ENCODE measurements at places on chromosomes 11 and 22.

DNA sequence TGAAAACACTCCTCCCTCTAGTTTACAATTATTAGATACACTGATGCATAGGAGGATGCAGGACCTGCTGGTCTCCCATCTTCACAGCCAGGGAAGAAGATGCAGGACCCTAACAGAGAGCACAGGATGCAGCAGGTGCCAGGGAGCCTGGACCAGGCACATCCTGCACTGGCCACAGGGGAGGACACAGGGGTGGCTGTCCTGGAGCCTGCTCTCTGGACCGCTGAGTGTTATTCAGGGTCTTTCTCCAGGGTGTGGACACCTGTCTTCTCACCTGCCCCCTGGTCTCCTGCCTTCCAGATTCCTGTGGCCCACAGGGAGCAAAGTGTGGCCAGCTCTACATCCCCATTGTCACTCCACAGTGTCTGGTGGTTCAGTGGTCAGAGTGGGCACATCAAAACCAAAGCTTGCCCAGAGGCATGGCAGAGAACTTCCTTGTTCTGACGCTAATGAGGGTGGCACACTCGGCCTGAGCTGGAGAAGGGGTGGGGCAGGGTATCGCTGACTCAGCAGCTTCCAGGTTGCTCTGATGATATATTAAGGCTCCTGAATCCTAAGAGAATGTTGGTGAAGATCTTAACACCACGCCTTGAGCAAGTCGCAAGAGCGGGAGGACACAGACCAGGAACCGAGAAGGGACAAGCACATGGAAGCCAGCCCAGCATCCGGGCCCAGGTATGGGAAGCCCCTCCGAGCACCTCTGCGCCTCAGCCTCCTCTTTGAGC, at the start of gene APOBEC3A:
TSS of gene APOBEC3A (plus strand) at position 564 of the 725 bp plus-strand sequence. CDS start at position 647, 83 bp downstream.
- no peak for DNase-seq

- no peak for DNase-seq
These were observed 2.9 kb upstream of the E2F8 start for GRCh38 chr11:19243613-19244012.

DNA sequence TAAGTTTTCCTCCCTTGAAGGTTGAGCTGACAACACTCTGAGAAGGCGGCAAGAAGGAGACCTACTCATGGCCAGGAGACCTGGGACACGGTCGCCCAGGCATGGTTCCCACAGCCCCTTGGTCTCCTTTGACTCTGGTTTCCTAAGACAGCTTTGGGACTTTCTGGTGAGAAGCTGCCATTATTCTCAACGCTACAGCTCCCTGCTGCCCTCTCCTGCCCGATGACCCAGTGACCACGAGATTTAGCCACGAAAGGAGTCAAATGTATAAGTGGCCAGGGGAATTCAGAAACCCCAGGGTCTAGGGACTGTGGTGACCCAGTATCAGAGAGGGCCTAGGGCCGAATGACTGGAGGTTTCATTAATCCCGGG, 699 bp upstream of the SDF2L1 start:
- peak; percentile 79 for DNase-seq

- DNase-seq = no peak
These were observed 23.6 kb downstream of the TXN2 start for GRCh38 chr22:36457688-36458450.

DNA sequence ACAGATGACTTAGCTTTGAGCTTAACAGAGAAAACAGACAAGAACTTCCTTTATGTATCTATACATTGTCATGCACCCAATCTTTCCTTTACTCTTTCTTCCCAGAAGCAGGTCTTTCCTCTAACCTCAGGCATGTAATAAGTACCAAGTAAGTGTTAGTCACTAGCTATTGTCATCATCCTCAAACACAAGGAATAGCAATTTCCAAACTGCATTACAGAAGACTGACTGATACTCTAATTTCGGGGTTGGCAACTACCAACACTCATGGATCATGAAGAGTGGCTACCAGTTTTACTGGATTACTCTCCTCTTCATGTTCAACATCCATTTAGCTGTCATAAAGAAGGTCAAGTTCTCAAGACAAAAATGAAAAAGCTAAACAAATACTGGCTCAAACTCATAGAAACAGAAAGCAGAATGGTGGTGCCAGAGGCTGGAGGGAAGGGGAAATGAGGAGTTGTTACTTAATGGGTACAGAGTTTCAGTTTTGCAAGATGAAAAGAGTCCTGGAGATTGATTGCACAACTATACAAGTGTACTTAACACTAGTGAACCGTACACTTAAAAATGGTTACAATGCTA, 111.6 kb downstream of the SIK3 start:
- no peak for DNase-seq

- peak; percentile 82 for DNase-seq
These were observed at the start of gene CNIH2 for GRCh38 chr11:66277471-66278362. Gene CNIH2, plus strand, starts transcription at chr11:66278175. Its CDS starts 282 bp downstream, at chr11:66278457.

- DNase-seq = no peak
These were observed 86.6 kb upstream of the FGF3 start for GRCh38 chr11:69905611-69906452.

DNA sequence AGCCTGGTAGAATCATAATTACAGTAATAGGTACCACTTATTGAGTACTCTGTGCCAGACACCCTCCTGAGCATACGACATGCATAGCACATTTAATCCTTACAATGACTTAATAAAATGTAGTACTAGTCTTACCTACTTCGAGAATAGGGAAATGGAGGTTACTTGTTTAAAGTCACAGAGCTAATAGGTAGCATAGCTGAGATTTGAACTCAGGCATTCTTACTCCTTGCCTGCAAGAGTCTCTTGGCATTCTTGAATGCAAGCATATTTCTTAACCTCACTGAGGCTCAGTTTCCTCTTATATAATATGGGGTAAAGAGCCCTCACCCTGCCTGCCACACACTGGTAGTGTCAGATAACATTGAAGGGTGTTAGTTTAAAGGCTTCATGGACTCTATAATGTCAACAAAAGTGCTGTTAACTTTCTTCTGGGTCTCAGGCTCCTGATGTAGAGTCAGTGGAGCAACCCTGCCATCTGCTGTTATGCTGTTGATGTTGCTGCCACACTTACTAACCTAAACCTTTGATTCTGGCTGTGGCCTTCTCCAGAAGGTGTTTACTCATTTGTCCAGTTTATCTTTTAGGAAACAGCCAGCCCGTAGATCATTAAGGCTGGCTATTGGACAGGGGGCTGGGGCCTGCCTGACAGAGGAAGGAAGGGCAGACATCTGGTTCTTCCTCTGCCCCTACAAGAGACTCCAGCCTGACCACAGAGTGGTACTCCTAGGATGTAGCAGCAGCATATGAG, 18.9 kb downstream of the LIMK2 start:
- DNase-seq = peak; percentile 45

DNA sequence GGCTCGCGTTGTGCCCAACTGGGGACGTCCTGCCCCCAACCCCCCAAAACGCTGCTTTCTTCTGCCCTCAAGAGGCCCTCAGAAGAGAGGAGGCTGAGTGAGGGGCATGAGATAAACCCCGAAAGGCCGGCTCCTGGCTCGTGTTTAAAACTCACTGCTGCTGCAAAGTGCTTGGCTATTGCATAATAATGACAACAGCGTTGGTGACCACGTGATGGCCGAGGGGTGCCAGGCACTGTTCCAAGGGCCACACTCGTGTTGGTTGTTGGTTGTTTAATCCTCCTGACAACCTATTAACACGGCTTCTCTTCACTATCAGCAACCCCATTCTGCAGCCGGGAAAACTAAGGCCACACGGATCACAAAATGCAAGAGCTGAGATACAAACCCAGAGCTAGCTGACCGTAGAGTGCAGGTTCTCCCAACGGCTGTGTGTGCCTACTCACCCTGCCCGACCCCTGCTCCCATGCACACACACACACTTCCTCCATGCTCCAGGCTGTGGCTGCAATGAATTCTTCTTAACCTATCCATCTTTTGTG, 51.0 kb downstream of the ANO1 start:
- no peak for DNase-seq

- peak; percentile 18 for DNase-seq
These were observed 22.7 kb upstream of the CD5 start for GRCh38 chr11:61079416-61080150.

- peak; percentile 58 for DNase-seq
These were observed 1.7 kb downstream of the RASGRP2 start for GRCh38 chr11:64742087-64742888.

- peak; percentile 79 for DNase-seq
These were observed 2.2 kb upstream of the TOP3B start for GRCh38 chr22:21984793-21985192.

DNA sequence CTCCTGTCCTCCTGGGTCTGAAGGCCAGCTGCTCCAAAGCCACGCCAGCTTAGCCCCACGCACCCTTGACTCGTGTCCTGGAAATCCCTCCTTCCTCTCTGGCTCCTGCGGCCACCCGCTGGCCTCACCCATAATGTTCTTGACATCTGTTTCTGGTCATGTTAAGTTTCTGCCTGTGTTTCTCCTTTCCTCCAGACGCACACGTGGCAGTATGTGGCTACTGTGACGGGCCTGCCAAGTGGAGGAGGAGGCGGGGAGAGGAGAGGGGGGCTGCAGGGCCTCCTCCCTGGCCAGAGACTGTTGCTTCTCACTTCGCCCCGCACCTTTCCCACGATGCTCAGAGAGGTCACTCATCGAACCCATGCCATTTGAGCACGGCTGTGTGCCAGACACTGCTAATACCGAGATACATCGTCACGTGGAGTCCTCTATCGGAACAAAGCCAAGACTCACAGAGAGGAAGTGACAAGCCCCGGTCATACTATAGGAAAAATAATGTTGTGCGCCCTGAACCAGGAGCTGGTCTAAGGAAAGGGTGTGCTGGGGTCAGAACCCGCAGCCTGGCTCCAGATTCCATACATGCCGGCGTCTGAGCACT, 11.5 kb downstream of the C1QTNF6 start:
- no peak for DNase-seq

- peak; percentile 19 for DNase-seq
These were observed 228.1 kb downstream of the MN1 start for GRCh38 chr22:27573280-27574001.

- no peak for DNase-seq
These were observed 177.7 kb downstream of the NAV2 start for GRCh38 chr11:19890308-19890707.

- no peak for DNase-seq
These were observed 35.2 kb upstream of the RIC3 start for GRCh38 chr11:8204025-8204424.

GRCh38 chr22:20639343-20639742, 131.9 kb downstream of the MED15 start:
- DNase-seq = no peak

- DNase-seq = no peak
These were observed 385.6 kb downstream of the ETS1 start for GRCh38 chr11:128201801-128202200.

- no peak for DNase-seq
These were observed 43.7 kb downstream of the BSX start for GRCh38 chr11:122937983-122938382.

GRCh38 chr11:77117492-77117891, 10.6 kb upstream of the MYO7A start:
- DNase-seq = no peak

GRCh38 chr11:61534025-61534932, 25.7 kb downstream of the LRRC10B start:
- DNase-seq = no peak
